Right cardiac atrium (tissue), 5 donors: ENCODE measurements at places on chromosomes 1 and 21. TPM values are rescaled to one million over a fixed set of nuclear protein-coding genes. Genes with fewer than 3 reads are reported as not detected.

DNA sequence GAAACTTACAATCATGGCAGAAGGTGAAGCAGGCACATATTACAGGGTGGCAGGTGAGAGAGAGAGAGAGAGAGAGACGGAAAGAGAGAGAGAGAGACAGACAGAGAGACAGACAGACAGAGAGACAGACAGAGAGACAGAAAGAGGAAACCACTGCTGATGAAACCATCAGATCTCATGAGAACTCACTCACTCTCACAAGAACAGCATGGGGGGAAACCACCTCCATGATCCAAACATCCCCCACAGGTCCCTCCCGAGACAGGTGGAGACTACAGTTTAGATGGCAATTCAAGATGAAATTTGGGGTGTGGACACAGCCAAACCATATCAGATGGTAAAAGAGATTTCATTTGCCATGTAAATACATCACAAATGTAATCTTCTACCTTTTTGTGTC, 708.1 kb downstream of the MRPL39 start:
- DNase-seq, result no peak

GRCh38 chr1:19294638-19295037, 6.1 kb upstream of the AKR7A3 start:
- no peak for DNase-seq

DNA sequence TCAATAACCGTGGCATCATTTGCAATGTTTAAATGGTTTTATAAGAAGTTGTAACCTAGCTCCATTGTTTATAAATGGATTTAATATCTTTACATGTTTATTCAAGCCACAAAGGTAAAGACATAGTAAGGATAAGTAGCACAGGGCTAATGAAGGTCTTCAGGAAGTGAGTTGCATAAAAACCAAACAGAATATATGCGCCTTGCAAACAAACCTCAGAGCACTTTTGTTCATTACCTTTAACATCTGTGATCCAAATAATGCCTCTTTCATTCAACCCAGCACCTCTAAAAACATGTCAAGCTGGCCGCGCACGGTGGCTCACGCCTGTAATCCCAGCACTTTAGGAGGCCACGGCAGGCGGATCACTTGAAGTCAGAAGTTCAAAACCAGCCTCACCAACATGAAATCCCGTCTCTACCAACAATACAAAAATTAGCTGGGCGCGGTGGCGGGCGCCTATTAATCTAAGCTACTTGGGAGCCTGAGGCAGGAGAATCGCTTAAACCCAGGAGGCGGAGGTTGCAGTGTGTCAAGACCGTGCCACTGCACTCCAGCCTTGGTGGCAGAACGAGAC, 25.3 kb downstream of the BRINP3 start:
- DNase-seq, result no peak

Gene CYYR1
- total RNA-seq, result 10.7 TPM

- DNase-seq, result peak; percentile 77
These were observed 9.8 kb upstream of the HPCAL4 start for GRCh38 chr1:39701049-39701439.

Gene KLF18
- not detected for total RNA-seq

GRCh38 chr1:147177611-147178380, 5.5 kb upstream of the PRKAB2 start:
- DNase-seq, result peak; percentile 23

DNA sequence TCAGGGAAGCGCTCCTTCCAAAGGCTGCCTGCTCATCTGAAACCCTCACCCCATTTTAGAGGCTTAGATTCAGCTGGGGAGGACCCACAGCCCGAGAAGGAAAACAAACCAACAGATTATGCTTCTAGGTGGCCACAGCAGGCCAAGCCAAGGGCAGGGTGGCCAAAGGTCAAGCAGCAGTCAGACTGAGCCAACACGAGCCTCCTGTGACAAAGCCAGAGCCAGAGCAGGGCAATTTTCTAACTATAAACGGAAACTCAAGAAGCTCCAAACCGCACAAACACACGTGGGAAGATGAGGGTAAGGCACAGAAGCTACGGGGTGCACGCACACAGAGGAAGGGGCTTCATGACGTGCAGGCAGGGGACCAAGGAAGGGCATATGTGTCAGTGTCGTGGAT, 64.1 kb downstream of the PLEKHA6 start:
- DNase-seq, result no peak

Gene PKP1
- total RNA-seq, result not detected

DNA sequence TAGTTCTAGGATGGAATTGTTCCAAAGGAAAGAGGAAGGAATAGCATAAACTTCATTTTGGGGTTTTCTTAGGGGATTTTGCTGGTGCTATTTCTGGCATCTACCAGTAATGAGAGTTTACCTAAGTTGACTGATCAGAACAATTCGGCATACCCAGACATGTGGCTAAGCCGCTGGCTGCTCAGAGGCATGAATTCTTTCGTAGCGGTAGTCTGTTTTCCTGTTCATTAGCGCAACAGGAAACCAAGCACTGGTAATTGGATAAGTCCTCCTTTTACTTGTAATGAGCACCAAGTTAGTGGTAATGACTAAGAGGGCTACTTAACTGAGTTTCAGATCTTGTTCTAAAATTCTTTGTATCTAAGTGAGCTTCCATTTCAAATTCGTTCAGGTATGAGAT, 38.6 kb downstream of the C21orf91 start:
- DNase-seq, result no peak

Gene ABCA4
- total RNA-seq, result 0.19 TPM

- no peak for DNase-seq
These were observed 72.2 kb downstream of the USP1 start for GRCh38 chr1:62509028-62509427.

GRCh38 chr21:22795091-22795490, 1796.9 kb downstream of the NCAM2 start:
- DNase-seq, result no peak

DNA sequence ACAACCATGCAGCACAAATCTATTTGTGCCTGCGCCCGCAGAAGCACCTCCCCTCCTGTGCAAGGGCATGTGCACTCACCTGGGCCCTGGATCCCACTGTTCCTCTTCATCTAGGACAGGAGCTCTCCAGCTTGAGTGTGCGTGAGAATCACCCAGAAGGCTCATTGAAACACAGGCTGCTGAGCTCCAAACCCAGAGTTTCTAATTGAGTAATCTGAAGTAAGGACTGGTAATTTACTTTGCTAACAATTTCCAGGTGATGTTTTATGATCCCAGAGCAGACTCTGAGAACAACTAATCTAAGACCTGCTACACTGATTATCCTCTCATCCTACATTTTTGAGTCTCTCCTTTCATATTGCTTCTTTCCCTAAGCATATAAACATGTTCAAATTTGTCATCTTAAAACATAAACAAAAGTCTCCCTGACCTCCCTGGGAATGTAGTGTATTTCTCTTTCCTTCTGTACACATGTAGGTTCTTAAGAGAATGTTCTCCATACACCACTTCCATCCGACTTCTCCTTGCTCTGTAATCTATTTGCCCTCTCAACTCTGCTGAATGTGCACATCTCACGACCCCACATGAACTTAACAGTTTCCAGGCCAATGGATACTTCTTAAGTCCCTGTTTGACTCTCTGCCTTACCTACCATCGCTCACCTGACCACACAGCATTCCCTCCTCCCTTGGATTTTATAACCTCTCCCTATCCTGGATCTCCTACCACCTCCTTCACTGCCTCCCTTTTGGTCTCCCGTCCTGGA, 522.5 kb downstream of the SMYD3 start:
- DNase-seq, result no peak
